Natural killer cell (primary cell): ENCODE measurements at places on chromosomes 6 and 20. TPM values are rescaled to one million over a fixed set of nuclear protein-coding genes. Genes with fewer than 3 reads are reported as not detected.

The RGS17 gene
- total RNA-seq: 0.45 TPM

The C20orf202 gene
- total RNA-seq: 0.75 TPM

The CALHM6 gene
- 12.3 TPM for total RNA-seq

The FOXF2 gene
- not detected for total RNA-seq

The ME1 gene
- total RNA-seq: 0.14 TPM

The FUCA2 gene
- 15.5 TPM for total RNA-seq

The LCA5 gene
- total RNA-seq: not detected

The SNAP91 gene
- not detected for total RNA-seq

The PTPRT gene
- total RNA-seq: not detected

The HLA-G gene
- 7.7 TPM for total RNA-seq

The TNNC2 gene
- 0.93 TPM for total RNA-seq

The STXBP5 gene
- total RNA-seq: 43.9 TPM

The UNC5CL gene
- 2.1 TPM for total RNA-seq

The C20orf141 gene
- total RNA-seq: not detected

The SMLR1 gene
- not detected for total RNA-seq

The FERMT1 gene
- not detected for total RNA-seq
